Activated naive CD4-positive, alpha-beta T cell treated with anti-CD3 and anti-CD28 coated beads, Interleukin-2, amount 50 U/mL, for 16 hours (primary cell): ENCODE measurements at places on chromosomes 2 and 18.

DNA sequence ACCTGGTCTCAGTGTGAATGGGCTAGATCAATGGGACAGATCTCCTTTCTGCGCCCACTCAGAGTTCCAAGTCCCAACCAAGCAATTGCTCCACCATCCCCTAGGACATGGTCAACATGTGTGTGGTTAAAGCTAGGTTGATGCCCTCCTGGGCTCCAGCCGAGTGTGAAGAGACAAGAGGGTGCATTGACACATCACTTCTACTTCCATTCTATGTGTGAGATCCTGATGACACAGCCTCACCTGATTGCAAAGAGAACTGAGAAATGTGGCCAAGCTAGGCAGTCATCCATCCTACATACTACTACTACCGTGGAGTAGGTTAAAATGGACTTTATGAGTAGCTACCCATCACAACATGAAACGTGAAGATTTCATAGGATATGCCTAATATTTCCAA, 106.8 kb downstream of the NCKAP5 start:
- no peak for DNase-seq

DNA sequence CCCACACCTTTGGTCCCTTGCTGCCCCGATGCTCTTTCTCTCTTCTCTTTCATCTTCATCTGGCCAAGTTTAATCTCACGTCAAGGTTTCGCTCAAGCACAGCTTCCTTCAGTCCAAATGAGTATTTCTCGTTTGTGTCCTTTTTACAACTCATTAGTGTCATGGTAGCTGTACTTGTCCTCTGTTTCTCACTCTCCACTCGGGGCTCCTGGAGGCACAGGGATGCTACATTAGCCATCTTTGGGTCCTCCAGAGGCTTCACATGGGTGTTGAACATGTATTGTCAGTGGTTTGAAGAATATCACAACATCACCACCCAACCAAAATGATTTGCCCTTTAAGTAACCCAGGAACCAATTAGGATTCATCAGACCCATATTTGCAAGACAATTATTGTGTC, 30.4 kb downstream of the MYCN start:
- DNase-seq, result no peak

DNA sequence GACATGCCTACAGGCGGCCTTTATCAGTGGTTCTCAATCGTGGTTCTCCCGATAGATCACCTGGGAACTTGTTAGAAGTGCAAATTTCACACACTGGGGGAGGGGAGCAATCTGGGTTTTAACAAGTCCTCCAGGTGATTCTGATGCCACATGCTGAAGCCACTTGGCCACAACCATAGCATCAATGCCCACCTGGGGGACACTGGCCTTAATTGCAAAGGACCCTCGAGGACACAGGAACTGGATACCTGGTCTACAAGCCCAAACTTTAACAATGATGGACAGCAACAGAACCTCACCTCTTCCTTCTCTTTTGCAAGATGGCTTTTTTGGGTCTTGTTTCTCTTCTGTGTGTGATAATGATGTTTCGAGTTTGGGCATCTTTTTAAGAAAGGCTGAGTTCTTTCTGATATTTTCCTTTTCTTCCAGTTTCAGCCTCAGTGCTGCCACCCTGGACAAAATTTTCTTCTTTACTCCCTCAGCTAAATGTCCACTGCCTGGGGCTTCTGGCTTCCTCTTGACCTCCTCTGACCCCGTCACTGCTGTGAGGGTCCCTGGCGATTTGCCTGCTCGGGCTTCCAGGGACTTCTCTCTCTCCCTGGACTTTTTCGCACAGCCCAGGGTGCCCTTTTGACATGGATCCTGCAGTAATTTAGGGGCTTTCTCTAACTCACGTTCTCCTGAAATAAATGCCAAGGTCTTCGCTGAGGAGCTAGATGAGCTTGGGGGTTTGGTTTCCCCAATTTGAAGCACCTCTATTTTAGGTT, 94.2 kb downstream of the ALPK2 start:
- DNase-seq, result no peak

DNA sequence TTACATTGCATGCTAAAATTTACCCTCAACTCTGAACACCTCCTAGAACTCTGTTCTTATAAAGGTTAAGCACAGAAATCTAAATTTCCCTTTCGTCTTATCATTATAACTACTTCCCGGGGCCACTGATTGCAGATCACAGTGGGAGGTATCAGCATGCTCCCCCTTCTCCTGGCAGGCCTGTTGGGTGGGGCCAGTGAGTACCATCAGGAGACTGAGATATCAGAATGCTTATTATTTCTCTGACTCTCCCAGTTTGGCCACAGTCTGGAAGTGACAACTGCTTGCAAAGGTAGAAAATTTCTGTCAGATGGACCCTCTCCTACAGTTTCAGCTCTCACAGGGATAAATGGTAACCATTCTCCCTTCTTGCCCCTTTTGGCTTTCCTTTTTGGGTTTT, 62.6 kb downstream of the DSEL start:
- no peak for DNase-seq

DNA sequence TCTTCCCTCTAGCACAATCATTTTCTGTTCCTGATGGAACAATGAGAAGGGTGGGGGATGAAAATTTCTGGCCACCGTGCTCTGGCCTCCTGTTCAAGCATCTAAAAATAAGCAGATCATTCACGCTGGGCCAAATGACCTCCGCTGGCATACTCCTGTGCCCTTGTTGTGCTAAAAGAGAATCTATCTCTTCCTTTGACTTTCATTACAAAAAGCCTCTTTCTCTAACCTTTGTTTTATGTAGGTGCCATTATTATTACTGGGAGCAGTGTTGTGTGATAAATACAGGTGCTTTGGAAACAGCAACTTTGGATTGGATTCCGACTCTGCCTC, 44.6 kb upstream of the B3GNT2 start:
- no peak for DNase-seq

DNA sequence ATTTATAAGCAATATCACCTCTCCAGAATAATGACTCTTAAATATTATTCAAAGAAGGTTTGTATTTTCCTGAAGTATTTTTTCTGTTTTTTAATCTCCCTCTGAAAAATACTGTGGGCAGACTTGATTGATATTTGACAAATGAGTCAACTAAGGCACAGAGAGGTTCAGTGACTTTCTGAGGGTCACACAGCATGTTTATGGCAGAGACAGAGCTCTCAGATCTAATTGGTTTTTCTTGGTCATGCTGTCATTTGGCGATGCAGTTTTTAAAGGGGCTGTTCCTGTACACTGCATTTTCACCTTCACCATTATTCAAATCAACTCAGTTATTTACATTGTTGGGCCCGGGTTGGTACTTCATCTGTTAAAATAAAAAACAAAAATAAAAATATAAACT, 264.3 kb downstream of the LRRTM1 start:
- DNase-seq, result no peak

- no peak for DNase-seq
These were observed 85.4 kb downstream of the NCKAP1 start for GRCh38 chr2:182952741-182953450.

DNA sequence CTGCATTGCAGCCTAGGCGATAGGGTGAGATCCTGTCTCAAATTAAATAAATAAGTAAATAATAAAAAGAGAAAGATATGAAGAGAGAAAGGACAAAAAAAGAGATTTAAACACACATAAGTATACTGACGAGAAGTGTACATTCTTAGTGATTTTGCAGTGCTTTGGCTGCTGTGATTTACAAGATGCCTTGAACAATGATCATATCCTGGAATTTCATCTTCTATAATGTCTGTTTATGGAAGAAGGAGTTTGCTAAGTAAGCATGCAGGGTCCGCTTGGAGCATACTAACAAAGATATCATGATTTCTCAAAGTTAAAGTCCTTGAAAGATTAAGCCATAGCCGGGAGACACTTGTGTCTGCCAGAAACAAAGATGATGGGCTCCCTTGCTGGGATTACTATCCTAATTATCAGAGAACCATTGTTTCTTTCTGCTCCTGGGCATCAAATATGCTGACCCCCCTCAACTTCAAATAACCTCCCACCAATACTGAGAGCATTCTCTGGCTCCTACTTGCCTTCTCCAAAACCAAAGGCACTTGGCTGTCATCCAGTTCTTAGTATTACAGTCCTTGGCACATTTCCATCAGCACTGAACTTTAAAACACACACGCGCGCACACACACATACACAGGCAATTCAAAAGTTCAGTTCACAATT, 47.5 kb upstream of the STAM2 start:
- no peak for DNase-seq

GRCh38 chr18:23183411-23184150, 48.3 kb downstream of the CABLES1 start:
- DNase-seq, result no peak

DNA sequence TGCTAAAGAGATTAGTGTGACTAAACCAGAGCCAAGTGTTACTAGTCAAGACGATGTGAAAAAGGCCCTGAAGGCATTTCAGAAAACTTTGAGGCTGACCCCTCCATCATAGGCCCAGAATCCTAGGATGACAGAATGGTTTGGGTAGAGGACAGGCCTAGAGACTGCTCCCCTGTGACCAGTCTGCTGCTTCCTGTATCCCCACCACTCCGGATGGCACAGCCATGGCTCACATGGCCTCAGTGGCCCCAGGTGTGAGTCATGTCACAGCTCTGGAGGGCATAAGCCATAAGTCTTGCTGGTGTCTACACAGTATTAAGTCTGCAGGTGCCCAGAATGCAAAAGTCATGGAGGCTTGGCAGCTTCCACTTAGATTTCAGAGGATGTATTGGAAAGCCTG, 12.4 kb upstream of the STAT1 start:
- DNase-seq, result no peak

- no peak for DNase-seq
These were observed 71.5 kb downstream of the TMEM247 start for GRCh38 chr2:46550686-46551404.

DNA sequence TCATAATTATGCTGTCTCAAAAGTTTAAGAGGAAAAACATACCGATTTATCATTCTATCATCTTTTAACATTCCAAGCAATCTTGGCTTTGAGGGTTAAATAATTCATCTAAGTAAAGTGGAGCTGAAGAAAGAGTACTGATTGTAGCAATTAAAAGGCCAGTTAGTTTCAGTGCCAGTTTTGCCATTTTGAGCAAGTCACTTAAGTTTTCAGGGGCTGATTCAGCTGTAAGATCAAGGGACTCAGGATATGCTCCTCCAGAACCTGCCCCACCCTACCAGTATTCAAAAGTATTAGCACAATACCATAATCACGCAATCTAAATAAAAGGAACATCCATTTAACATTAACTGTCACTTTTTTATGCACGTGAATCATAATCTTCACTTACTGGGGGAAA, 1.9 kb downstream of the SS18 start:
- DNase-seq, result no peak
